ENCODE measurements at places on chromosomes 16 and 17.

- DNase-seq: no peak
Measured at GRCh38 chr16:87666919-87667318, 64.6 kb downstream of the JPH3 start.

DNA sequence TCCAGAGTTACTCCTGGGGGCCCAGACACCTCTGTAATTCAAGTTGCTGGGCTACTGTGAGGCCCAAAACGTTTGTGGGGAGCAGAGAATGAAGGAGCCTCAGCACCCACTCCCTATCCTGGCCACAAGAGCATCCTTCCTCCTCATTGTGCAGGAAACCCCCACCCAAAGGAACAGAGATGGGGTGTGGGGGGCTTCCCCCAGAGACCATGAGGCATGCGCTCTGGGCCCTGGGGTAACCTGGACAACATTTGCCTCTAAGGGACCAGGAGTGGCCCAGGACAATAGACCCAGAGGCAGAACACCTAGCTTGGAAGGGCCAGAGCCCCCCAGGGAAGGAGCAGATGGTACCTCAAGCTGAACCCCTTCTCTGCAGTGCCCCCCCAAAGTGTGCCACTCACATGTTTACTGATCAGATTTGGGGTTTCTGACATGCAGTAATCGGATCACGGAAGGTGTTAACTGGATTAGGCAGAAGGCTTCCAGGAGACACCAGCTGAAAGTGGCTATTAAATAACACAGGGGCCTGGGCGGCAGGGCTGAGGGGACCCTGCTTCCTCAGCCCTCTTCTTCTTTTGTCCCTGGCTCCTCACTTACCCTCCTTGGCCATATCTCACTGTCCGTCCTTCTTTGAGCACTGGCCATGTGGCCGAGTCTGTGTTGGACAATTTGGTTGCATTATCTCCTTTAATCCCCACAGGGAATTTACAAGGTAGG is 50.8 kb downstream of the SDK2 start:
- DNase-seq: no peak

DNA sequence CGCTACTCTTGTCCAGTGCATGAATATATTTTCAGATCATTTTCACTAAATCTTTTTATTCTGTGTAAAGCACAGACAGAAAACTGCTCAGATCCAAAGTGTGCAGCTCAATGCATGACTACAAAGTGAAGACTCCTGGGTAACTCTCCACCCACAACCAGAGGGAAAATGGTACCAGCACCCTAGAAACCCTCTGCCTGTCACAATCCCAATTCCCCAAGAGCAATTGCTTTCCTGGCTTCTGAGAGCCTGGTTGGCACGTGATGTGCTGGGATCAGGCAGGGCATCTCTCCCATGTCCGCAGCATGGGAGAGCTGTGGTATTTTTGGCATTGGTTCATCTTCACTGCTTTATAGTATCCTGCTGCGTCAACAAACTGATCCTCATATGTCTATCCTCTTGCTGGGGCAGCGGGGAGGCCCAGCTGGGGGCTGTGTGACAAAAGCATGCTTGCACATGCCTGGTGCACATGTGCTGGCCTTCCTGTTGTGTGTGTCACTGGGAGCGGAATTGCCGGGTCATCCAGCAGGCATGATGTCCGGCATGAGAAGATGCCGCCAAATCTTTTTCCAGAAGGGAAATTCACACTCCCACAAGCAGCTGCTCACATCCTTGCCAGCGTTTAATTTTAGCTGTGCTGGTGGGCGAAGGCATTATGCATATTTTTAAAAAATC is 278.9 kb upstream of the FOXF1 start:
- no peak for DNase-seq

DNA sequence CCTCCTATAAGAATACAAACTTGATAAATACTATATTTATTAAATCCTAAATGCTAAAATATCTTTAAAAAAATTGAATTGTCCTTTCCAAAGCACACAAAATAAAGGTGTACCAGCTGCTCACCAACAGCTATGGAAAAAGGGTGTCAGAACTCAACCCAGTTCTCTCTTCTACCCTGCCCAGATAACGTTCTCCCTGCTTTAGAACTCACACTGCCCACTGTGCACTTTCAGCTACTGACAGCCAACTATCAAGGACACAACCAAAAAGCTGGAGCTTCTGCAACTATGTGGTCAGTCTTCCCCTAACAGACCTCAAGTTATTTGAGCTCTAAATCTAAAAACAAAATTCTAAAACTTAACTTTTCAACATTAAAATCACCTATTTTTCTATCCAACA is 13.7 kb downstream of the AP1G1 start:
- no peak for DNase-seq

- DNase-seq: no peak
Measured at GRCh38 chr17:32192379-32192778, 50.1 kb downstream of the RHOT1 start.

DNA sequence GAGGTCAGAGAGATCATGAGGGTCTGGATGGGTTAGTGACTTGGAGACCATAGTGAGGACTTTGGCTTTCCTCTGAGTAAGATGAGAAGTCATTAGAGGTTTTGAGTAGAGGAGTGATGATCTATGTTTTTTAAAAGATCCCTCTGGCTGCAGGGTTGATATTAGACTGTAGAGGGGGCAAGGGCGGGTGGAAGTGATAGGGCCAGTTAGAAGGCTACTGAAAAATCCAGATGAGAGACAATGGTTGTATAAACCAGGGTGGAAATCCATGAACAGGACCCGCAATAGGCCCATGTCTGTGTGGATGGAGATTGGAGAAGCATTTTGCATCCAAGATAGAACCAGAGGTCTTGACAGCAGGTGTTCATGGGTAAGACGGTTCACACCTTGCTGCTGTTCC is 9.8 kb downstream of the ITGAL start:
- no peak for DNase-seq

DNA sequence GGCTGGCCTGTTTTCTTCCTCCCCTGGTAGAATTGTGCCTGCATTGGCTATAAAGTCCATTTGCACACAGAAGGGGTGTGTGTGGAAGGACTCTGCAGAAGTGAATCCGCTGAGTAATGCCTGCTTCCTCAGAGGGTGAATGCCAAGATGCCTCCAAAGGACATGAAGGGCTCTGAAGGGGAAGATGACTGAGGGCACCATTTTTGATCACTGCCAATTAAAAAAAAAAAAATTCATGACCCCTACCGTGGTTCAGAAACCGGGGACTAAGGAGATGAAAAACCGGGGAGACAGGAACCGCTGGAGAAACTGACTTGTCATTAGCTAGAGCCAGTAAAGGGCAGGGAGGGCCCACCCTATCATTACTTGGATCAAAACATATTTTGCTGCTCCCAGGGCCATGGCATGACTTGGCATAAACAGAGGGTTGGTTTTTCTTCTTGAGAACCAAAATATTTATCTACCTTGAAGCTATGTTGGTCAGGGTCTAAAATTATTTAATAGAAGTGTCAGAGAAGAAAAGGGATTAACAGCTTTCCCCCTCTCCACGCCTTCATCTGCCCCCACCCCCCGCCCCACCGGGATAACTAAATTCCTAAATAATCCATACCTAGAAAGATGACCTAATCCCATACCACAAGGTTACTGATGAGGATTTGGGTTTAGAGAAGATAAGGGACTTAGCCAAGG is 3.6 kb upstream of the USP7 start:
- DNase-seq: no peak

- no peak for DNase-seq
Measured at GRCh38 chr17:69654981-69655855, 240.7 kb downstream of the MAP2K6 start.

- no peak for DNase-seq
Measured at GRCh38 chr16:12157517-12158093, 181.1 kb downstream of the SNX29 start.

DNA sequence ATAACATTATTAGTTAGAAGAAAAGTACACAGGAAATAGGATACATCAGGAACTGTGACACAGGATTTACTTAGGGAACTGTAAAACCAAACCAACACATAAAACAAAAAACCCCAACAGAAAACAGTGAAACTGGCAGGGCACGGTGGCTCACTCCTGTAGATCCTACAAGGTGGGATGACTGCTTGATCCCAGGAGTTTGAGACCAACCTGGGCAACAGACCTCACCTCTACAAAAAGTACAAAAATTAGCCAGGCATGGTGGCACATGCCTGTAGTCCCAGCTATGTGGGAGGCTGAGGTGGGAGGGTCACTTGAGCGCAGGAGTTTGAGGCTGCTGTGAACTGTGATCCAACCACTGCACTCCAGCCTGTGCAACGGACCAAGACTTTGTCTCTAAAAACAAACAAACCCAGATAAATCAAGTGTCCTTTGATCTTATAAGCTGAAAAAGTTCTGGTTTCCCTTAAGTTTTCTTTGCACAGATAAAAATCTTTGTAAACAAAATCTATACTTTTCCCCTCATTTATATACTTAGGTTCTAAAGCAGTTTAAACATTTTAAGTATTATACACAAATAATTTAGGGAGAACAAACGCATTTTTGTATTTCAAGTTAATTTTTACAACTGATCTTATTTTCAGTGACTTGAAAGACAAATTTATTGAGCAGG is 111.5 kb upstream of the TOB1 start:
- no peak for DNase-seq

DNA sequence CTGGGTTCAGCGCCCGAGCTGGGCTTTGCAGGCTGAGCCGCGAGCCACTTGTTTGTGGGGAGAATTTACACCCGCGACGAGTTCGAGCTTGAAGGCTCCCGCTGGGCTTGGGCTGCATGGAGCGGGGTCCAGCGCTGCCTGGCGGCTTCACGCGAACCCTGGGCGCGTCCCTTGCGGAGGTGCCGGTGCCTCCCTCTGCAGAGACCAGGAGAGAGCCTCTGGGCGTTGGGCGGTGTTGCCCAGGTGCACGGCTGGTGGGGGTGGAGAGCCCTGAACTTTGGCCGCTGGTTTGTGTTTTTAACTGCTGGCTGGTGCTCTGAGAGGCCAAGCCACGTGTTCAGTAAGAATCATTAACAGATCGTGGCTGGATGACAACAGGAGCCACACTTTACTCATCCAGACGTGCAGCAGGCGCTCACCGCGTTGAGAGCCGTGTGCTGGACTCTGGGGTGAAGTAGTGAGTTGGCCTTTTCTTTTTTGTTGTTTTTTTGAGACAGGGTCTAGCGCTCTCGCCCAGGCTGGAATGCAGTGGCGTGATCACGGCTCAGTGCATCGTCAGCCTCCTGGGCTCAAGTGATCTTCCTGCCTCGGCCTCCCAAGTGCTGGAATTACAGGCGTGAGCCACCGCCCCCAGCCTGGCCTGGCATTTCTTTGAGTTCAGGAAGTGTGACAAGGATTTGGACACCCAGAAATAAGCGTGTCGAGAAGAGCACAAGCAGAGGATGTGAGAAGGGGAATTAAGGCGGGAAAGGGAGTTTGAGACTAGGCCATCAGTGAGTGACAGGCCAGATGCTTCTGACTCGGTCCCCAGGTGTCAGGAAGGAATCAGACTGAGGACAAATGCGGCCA is 827 bp downstream of the CDK10 start:
- no peak for DNase-seq

DNA sequence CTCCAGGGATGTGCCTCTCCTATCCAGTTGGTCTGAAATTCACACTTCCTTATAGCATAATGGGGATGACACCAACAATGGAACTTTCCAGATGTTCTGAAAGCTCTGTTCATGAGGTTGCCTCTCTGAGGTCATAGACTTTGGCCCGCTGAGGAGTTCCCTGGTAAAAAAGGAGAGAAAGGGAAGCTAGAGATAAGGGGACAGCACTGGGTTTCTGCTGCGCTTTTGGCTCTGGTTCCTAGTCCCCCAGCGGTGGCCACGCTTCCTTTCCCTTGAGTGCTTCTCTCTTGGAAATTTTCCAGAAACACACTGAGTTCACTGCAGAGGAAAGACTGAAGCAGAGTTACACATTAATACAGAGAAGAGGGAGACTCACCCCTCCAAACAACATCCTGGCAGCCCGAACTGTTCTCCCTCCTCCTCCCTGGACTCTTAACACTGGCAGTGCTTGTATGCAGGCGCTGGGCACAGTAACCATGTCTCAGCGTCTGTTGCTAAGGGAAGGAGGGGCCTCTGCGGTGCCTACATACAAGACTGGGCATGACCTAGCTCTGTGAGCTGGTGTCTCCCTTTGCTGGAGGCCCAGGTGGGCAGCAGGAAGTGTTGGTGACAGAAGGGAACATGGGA is at the start of gene DNAH3:
Gene DNAH3 (minus strand): TSS at position 472 of the 627 bp plus-strand sequence. CDS start 527 bp downstream, outside the sequence.
- no peak for DNase-seq

DNA sequence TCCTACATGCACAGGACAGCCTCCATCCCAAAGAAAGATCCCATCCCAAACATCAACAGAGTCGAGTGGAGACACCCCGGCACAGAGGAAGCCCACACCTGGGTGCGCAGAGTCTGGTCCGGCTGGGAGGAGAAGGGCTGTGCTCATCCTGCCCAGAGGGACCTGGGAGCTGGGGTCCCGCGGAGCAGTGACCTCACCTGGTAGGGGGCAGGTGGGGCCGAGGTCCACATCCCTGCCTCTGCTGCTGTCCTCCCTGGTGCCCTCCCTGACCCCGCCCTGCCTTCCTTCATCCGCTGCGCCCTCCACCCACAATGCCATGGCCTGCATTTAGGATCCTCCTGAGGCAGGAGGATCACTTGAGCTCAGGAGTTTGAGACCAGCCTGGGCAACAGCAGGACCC is 2.9 kb downstream of the C16orf90 start:
- DNase-seq: no peak

DNA sequence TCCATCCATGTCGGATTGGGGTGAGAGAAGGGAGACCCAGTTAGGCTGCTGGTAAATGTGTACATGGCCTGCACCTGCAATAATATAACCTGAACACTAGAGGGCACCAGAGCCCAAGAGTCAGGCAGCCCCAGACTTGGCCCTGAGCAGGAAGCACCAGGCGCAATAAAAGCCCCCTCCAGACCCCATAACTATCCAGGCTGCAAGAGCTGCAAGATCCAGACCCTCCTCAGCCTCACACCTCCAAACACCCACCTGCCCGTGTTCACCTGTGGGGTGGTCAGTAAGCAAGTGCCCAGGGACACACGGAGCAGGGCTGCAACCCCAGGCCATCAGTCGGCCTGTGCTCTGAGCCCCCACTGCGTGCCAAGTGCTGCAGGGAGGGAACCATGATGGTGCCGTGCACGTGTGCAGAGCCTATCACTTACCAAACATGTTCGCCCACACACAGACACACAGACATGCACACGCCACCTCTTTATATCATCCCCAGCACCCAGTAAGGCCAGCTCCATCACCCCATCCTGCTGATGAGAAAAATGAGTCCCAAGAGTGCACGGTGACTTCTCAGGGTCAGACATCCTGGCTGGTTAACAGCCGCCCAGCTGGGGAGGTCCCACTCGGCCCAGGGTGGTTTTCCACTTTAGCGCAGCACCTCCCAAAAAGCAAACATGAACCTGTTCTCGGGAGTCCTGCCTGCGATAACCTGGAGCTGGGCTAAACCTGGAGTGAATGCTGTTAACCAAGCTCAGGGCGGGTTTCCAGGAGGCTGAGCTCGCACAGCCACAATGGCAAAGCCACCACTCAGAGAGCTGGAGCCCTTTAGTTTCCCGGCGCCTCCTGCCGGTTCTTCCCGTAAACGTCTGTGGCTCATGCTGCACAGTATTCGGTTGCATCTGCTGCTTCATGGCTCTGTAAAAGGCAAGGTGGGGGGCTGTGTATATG is 439.8 kb downstream of the SOX9 start:
- peak; percentile 11 for DNase-seq

- no peak for DNase-seq
Measured at GRCh38 chr16:29891525-29892457, 7.6 kb downstream of the SEZ6L2 start.

- DNase-seq: no peak
Measured at GRCh38 chr17:14434506-14434905, 133.6 kb downstream of the HS3ST3B1 start.

Data from effector CD4-positive, alpha-beta T cell (primary cell).